ENCODE measurements at places on chromosomes 6 and 20.

- DNase-seq = no peak
Observed at GRCh38 chr6:44329858-44330257, 12.6 kb upstream of the SPATS1 start.

DNA sequence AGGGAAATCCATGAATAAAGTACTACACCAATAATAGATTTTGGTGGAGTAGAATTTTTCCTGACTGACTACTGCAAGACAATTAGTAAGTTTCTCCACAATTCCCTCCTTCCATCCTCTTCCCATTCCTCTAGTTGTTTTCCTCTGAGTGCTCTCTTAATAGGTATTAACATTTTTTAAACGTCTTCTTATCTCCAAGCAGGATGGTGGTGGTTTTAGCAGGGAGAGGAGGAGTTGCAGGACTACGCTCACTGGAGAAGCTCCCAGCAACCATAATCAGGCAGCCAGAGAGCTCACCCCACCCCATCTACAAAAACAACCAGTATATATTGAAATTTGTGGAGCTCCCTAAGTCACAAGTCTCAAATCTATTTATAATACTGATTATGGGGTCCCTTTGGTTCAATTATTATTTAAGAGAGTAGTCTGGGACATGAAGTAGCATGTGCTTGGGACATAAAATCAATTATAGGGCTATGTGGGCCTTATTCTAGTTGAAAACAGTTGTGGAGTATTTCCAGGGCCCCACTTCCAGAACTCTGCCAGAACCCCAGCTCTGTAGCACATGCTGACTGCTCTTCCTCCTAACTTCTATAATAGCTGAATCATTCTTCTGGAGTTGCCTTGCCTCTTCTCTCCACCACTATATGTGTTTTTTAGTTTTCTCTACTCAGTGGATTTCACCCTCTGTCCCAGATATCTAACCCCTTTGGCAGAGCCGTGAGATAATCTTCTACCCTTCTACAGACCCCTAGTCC, 49.8 kb downstream of the MYB start:
- DNase-seq = no peak

DNA sequence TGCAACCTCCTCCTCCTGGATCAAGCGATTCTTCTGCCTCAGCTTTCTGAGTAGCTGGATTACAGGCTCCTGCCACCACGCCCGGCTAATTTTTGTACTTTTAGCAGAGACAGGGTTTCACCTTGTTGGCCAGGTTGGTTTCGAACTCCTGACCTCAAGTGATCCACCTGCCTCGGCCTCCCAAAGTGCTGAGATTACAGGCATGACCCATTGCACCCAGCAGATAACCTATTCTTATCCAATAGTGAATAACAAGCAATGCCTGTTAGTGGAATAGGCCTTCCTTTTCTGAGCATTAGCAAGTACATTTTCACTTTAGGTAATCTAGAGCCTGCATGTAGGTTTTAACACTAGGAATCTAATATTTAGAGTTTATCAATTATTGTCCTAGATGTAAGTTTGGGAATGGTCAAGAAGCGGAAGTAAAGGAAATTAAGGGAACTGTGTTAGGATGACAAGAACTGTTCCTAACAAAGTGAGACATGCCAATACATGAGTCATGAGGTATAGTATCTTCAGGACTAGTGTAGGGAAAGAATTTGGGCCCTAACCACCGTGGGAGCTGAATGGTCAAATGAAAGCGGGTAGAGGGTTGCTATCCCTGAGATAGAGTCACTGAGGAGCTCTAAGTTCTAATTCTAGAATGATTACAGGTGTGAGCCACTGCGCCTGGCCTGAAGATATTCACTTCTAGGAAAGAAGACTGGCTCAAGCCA, 15.0 kb downstream of the BLTP3A start:
- no peak for DNase-seq

DNA sequence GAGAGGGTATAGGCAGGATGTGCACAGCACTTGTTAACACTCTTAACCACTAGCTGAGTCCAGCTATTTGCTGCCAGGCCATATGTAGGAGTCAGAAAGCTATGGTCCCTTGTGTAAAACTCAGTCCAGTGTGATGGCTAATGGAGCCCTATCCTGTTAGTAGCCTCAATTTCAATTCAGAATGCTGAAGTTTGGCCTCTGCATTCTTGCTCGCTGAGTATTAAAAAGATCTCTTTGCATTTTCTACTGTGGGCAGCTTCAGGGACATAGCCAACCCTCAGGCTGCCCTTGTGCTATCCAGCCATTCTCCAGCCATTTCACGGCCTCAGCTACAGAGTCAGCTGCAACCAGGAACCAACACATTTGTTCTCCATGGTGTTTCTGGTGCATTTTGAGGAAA, 92.5 kb downstream of the SPTLC3 start:
- DNase-seq = no peak

DNA sequence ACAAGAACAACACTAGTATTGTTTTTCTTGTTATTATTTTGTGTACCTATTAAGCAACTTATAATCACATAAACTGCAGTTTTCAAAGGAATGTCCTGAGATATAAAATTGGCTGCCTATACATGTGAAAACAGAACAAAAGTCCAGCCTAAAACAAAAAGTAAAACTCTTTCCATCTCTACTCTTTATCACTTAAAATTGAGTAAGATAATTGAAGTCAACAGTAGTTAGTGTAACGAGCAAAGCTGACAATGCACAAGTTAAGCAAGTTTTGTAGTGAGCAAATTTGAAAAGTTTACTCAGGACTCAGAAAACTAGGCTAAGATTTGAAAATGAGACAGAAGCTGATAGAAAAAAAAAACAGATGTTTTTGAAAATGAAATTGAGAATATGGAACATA, 941.4 kb upstream of the MAN1A1 start:
- no peak for DNase-seq

DNA sequence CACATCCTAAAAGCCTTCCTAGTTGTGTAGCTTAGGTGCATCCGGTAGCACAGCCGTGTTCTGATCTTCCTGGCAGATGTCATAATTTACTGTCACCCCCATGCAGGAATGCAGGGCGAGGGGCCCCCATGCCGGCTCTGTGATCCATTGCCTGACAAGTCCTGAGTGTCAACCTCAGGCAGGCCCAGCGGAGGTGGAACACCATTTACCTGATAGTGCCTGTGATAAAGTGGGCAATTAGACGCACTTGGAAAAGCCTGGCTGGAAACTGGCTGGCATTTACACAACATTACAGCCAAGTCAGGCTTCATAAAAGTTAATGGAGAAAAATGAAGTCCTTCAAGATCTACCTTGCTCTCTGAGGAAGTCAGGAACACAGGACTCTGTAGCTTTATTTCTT, 521.4 kb upstream of the JAG1 start:
- no peak for DNase-seq

DNA sequence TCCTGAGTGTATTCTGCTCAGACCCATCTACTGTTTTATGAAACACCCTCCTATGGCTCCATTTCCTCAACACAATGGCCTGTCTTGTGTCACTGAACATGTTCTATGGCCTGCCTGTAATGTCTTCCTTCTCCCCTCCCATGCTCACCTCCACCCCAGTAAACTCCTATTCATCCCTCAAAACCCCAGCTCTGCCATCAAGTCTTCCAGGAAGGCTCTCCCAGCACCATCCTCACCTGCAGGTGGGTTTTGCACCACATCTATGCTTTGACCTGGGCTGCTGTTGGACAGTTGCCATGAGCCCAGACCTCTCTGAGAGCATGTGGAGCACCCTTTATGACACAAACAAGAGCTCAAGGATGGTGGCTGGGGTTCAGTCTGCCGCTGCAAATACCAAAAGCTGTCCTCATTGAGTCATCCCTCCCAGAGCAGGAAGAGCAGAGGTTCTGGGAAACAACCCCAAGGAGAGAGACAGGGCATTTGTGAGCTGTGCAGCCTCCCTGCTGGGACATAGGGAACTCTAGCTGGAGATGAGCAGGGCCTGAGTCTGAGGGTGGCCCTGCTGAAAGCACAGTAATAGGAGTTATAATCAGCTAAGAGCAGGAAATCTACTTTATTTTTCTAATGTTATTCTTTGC, 93.8 kb upstream of the CD93 start:
- no peak for DNase-seq

GRCh38 chr20:46423882-46424482, 17.6 kb upstream of the ELMO2 start:
- DNase-seq = no peak

GRCh38 chr6:41093729-41094128, 21.0 kb downstream of the NFYA start:
- no peak for DNase-seq

GRCh38 chr6:45483021-45483420, 105.3 kb upstream of the SUPT3H start:
- DNase-seq = no peak

DNA sequence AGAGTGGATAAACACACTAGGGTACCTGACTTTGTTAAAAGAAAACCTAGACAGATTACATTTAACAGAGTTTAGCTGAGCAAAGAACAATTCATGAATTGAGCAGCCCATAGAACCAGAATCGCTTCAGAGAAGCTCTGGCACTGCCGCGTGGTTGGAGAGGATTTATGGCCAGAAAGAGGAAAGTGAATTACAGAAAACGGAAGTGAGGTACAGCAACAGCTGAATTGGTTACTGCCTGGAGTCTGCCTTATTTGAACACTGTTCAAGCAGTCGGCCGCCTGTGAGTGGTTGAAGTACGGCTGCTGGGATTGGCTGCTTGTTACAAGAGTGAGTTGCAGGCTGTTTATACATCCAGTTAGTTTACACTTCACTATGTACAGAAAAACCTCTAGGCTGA, 253.8 kb upstream of the CDYL start:
- no peak for DNase-seq

DNA sequence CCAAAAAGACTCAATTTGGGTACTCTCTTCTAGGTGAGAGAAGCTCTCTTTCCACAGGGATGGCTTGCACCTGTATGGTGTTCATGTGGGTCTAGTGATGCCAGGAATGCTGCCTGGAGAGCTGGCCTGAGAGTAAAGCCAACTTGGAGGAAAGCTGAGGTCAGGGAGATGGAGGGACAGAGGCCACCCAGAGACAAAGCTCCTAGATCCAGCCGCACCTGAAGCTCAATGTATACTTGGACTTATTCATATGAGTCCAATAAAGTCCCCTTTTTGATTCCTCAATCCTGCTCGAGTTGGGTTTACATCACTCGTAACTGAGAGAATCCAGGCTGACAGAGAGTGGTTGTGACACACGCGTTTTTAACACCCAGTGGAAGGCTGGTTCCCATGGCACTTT, 33.8 kb downstream of the SULF2 start:
- DNase-seq = no peak

DNA sequence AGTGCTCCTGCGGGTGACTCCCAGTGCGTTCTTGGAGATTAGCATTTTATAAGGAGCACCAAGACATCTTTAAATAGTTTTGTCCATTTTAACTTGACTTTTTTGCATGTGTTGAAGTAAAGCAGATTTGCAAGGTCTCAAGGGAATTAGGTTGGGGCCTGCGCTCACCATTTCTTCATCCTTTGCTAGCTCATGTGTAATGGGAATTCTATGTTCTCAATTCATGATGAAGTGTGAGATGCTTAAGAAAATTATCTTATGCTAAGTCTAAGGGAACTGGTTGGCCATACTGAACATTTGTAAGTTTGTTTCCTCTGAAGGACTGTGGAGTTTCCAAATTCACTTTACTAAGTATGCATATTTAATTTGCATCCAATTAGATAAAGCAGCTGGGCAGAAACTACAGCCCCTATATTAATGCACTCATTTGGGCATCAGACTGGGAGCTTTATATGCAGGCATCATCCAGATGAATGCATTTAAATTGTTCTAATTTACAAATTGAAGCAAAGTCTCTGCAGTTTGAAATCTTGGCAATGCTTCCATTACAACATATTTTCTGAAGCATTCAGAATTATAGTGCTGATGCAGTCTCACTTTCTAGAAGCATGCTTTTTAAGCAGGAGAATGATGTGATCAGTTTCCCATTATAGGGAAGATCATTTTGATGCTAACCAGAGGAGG, 108.3 kb upstream of the AKAP12 start:
- no peak for DNase-seq

- no peak for DNase-seq
Observed at GRCh38 chr6:168355716-168356522, 36.3 kb upstream of the DACT2 start.

GRCh38 chr6:140321891-140322290, 947.4 kb upstream of the CITED2 start:
- no peak for DNase-seq

GRCh38 chr6:109488001-109488400, 5.0 kb upstream of the ZBTB24 start:
- no peak for DNase-seq

GRCh38 chr6:13287104-13287503, 41.2 kb downstream of the TBC1D7 start:
- no peak for DNase-seq

DNA sequence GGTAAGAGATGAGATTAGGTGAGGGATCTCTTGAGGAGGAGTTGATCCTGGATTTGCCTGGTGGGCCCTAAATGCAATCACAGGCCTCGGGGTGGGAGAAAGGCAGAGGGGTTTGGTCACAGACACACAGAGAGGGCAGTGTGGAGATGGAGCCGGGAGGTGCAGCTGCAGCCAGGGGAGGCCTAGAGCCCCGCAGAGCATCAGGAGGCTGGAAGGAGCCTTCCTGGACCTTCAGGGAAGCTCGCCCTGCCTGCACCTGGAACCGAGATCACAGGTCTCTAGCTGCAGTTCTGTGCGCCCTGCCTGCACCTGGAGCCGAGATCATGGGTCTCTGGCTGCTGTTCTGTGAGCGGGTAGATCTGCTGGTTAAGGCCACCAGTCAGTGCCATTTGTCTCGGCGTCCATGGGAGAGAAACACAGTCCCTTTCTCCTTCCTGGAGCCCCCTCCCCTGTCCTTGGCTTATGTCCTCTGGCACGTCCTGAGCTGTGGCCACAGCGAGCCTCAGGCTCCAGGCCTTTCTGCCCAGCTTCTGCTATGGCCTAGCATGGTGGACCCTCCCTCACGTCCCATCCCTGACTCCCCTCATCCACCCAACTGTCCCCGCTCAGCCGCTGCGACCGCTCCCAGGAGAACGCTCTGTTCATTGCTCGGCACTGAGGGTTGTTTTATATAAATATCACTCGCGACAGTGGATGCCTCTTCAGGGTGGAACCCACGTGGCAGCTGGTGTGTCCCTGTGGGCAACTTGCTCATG, 112.0 kb downstream of the DACT2 start:
- no peak for DNase-seq

- no peak for DNase-seq
Observed at GRCh38 chr6:160028487-160029275, 59.8 kb downstream of the IGF2R start.

GRCh38 chr6:135842618-135843392, 8.7 kb upstream of the PDE7B start:
- DNase-seq = no peak

DNA sequence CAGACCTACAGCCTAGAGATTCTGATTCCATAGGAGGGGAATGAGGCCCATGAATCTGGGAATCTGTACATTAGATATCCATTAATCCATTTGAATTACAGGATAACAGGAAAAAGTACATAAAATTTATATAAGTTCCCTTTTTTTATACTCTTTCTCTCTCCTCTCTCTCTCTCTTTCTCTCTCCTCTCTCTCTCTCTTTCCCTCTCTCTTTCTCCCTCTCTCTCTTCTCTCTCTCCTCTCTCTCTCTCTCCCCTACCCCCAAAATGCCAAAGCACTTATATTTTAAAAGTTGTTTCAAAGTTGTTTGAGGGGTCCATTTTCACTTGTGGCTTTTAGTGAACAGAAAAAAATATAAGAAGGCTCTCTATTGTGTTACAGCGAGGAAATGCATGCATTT, 15.1 kb downstream of the TSHZ2 start:
- DNase-seq = no peak
